ENCODE measurements at places on chromosomes 16 and 17.

- no peak for DNase-seq
Measured at GRCh38 chr17:19445105-19445504, 34.1 kb downstream of the RNF112 start.

- DNase-seq, result peak; percentile 58
Measured at GRCh38 chr17:29838961-29839360, 91.1 kb downstream of the SSH2 start.

DNA sequence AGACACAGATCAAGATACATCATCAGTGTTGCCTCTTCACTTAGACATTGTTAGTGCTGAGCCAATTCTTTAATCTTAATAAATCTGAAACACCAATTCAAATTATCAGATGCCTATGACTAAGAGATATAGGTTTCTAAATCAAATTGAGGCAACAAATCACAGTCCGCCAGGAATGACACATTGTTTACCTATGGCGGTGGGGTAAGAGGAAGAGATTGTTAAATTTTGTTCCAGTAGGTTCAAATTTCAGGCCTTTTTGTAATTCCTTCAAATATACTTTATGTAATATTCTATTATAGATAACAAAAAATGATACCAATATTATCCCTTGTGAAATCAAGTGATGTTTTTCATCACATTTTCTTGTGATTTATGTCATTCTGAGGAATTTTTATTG is 145.9 kb downstream of the CDH8 start:
- DNase-seq, result no peak

- DNase-seq, result no peak
Measured at GRCh38 chr16:13921328-13921727, 1.4 kb downstream of the ERCC4 start.

DNA sequence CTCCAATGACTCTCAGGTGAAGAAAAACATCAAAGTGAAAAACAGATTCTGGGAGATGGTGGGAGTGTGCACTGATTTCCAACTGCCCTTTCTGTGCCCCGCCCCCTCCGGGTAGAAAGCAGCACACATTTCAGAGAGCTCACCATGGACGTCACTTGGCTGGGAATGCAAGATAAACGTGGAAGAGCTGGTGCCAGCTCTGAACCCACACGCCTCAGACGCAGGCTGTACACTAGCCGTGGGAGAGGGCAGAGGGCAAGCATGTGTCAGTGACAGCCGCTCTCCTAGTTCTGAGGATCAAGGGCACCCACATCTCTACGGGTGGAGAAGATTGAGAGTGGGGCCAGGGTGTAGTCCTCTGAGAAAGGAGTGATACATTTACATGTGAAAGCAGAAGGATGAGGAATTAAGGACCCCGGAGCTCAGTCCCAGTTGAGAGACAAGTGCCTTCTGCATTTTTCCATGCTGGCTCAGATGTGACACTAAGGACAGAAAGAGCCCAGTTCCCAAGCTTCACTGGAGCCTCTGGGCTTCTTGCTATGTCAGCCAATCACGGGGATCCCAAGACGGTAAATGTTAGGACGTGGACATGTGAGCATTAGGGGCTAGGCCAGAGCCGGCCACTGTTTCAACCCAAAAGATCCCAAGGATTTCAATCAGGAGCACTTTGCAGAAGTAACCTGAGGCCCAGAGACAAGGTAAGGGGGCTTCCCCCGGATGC is 101.3 kb downstream of the ZFHX3 start:
- DNase-seq, result no peak

Measured in EL (cell line).